AG04450 (cell line): ENCODE measurements at places on chromosomes 2 and 18.

GRCh38 chr18:63158676-63159291, 160.8 kb downstream of the BCL2 start:
- DNase-seq = no peak

DNA sequence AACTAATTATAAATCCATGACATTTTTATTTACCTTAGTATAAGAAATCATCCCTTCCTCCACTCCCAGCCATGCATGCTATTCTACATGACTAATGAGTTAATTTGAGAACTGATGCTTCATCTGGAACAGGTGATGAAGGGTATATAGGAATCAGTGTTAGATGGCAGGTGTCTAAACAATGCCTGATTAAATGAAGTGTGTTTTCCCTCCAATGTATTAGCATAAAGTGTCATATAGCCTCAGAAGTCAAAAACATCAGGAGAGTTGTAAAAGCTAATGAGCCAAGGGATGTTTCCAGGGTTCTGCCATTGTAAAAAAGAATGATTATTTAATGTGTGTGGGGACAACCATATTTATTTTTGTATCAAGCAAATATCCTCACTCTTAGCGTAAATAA, 913.8 kb downstream of the DCC start:
- DNase-seq = no peak

DNA sequence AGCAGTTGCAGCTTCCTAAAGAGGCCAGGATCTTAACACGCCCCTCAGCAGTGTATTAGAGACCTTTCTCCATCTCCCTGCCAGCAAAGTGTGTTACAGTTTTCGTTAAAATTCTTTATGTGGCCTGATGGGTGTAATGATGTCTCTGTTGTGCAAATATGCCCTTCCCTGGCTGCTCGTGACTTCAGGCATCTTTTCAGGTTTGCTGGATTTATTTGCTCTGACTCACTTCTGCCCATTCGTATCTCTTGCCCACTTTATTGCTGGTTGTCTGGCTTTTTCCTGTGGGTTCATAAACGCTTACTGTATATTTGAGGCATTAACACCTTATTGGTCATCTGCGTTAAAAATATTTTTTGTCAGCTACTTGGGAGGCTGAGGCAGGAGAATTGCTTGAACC, 134.5 kb downstream of the ASB1 start:
- no peak for DNase-seq

DNA sequence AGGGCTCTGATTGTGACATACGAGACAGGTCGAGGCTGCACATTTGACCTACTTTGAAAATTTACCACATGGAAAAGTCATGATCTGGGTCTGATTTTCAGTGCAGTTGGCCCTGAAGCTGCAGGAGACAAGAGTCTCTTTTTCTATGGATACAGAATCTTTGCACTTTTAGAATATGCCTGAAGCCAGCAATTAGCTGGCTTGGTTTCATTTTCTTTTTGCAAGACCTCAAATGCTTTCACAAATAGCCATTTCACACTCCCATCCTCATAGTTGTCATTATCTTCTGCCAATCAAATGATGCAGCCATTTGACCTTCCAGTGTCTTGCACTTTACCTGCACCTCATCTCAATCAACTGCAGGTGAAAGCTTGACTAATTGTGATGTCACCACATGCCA, 59.0 kb downstream of the GPR39 start:
- no peak for DNase-seq

DNA sequence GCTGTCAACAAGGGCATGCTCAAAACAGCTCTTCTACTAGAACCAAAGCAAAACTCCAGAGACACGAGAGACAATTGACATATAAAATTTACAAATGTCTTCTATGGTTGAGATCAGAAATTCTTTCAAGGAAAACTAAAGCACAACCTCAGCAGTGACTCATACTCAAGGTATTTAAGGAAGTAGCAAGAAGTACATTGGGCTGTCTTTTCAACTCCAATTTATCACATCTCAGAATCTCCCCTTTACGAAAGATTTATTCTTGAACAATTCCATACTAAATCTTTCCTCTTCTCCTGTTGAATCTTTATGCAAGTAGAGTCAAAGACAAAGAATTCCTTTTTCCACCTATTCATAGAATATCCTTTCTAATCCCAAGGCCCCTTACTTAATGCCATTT, 324.0 kb downstream of the IRS1 start:
- peak; percentile 36 for DNase-seq

DNA sequence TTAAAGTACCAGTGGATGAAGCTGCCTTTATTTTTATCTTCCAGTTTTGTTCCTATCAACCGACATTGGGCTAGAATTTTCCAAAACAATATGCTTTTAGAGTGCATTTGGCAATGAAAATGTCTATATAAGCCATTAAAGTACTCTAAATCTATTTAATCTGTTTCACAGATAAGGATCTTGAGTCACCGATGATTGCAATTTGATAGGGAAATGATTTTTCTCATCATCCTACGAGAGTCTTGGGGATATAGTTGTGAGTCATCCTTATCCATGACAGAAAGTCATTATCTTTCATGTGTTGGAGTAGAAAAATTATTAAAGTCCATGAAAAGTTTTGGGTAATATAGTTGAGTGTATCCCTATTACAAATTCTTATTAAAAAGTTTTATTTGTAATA, 26.1 kb downstream of the SLC39A10 start:
- no peak for DNase-seq

DNA sequence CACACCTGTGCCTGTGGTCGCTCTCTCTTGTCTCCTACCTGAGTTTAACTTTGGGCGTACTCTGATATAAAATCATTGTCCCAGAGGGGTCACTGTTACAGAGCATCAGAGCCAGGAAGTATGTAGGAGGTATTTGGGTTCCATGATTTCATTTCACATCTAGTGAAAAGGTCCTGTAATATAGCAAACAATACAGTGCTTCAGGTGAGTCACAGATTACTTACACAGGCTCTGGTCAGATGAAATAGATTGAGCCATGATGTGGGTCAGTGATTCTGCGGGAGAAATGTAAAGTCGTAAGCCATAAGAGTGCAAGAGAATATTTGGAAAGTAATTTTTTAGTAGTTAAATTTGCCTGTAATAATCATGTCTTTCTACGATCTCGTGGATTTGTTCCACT, 70.2 kb downstream of the SOCS6 start:
- no peak for DNase-seq

DNA sequence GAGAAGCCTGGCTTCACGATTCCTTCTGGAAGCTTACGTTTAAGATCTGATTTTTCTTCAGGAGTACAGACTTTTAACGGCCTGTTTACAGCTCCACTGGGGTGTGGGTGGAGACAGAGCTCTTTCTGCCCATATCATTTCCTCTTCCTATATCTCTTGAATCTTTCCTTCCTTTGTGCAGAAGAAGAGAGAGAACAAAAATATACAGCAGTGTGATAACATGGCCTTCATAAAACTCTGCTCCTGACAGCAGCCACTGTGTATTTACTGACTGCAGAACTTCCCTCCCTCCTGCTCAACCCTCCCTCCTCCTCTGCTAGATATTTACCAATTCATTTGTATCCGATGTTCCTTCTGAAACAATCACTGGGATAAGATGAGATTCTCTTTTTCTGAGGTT, 34.1 kb upstream of the REEP1 start:
- no peak for DNase-seq

DNA sequence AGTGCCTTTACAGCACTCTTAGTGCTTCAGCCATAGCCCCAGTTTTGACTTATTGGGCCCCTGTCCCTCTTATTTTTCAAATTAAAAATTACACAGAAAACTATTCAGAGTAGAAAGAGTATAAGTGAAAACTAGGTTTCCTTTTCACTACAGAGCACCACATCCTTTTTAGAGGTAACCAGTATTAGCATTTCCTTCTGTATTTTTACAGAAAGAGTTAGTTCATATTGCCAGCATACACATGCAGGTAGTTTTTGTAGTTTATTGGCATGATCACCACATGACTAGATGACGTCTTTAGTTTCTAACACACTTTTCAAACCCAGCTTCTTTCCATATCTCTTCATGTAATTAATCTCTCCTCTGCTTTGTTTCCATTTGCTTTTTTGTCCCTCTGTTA, 66.4 kb downstream of the UBE2E3 start:
- no peak for DNase-seq

DNA sequence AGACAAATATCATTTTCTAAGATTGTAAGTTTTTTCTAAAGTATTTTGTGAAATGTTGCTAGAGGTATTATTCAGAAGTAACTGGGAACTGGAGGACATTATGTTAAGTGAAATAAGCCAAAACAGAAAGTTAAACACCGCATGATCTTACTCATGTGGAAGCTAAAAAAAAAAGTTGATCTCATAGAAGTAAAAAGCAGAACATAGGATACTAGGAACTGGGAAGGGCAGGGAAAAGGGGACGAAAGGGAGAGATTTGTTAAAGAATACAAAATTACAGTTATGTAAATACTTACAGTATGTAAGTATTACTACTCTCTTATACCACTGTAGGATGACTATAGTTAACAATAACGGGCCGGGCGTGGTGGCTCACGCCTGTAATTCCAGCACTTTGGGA, 46.7 kb upstream of the CDKL4 start:
- no peak for DNase-seq

DNA sequence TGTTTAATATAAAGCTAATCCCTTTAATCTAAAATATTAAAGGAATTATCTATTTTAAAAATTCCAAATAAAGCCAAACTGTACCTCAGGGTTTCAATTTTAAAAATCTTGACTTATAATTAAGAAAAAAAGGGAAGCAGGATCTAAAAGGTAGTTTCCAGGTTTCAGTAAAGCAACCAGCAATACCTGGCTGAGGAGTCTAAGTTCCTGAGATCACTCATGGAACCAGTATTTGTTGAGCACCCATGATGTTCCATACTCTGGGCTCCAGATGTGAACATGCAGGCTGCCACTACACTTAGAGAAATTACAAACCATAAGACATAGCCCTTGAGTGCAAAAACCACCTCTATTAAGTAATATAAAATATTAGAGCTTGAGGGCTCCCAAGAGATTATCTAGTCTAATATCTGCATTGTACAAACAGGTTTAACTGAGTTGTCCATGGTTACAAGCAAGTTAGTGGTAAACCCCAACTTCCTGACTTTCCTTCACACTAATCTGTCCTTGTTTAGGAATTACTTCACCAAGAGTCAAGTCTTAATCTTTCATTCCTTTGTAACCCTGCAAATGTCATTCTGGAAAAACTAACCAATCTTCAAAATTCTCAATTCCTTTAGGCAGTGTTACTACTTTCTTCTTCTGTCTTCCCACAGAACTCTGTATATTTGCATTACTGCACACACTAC, 49.2 kb downstream of the CLASP1 start:
- DNase-seq = no peak

DNA sequence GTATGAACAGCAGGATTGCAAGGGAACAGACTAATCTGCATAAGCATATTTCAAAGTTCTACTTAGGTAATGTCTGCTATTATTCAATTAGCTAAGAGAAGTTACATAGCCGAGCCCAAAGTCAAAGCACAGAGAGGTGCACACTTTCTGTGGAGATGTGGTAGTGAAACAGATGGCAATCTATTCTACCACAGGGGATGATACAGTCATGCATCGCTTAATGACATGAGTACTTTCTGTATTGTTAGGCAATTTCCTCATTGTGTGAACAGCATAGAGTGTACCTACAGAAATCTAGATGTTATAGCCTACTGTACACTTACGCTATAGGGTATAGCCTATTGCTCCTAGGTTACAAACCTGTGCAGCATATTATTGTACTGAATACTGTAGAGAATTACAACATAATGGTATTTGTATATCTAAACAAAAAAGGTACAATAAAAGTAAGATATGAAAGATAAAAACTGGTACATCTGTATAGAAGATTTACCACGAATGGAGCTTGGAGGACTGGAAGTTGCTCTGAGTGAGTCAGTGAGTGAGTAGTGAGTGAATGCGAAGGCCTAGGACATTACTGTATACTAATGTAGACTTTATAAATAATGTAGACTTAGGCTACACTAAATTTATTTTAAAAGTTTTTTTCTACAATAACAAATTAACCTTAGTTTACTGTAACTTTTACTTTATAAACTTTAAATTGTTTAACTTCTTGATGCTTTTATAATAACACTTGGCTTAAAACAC, 197.6 kb downstream of the MBD5 start:
- no peak for DNase-seq

DNA sequence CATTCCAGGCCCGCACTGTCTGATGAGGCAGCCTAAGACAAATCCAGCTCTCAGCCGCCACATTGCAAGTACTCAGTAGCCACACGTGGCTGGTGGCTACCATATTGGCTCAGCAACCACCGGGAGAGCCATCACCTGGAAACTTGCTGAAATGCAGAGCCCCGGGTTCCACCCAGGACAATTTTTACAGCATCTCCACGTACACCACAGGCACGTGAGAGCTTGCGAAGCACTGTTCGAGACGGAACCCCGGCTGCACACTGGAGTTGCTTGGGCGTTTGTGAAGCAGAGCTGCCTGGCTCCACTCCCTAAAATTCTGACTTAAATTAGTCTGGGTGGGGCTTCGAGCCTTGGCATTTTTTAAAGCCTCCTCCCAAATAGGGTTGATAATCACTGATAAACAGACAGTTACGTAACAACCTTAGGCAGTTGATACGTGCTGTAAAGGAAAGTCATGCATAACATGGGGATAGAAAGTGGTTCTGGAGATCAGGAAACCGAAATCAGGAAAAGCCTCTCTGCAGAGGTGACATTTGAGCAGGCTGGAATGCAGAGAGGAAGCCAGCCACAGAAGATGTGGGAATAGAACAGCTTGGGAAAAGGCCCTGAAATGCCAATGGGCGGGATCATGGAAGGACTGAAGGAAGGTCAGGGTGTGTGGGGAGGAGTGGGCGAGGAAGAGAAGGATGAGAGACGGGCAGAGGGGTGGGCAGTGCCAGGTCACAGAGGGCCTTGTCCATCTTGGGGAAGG, 6.2 kb downstream of the ASAP2 start:
- no peak for DNase-seq
